ENCODE measurements at places on chromosomes 16 and 17. TPM values are rescaled to one million over a fixed set of nuclear protein-coding genes. Genes with fewer than 3 reads are reported as not detected.

The KRTAP4-5 gene
- total RNA-seq = not detected

The GDE1 gene
- 110 TPM for total RNA-seq

The MPO gene
- 0.42 TPM for total RNA-seq

The KCNAB3 gene
- total RNA-seq = 0.52 TPM

The CES5A gene
- total RNA-seq = not detected

DNA sequence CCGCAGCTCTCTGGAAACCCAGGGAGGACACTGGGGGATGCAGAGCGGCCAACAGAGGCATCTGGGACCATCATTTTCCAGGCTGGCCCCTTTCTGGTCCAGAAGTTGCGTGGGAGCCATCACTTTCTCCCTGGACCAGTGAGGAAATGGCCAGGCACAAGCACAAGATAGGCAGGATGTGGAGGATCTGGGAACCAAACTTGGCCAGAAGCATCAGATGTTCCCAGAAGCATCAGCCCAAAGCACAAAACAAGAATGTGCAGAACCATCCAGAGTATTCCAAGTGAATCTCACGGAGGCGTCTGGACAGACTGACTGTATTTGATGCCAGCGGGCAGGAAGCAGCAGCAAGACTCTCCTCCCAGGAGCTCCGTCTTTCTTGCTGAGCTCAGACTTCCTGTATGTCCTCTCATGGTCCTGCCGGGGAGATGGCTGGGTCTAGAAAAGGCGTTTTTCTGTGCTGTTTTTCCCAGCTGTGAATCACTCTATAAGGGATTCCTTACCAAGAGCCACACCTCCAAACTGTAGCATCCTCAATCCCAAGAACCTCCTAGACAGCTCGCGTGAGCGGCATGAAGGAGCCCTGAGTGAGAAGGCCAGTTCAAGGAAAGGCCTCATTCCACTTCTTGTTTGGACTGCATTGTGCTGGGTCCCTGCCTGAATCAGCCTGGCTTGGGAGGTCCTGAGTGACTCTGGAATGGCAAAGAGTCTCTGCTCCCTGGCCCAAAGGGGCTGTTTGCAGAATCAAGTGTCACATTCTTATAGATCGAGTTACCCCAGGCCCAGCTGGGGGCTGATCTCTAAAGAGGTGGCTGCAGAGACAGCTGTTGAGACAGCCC is 49.5 kb upstream of the MTSS2 start:
- DNase-seq = peak; percentile 59

GRCh38 chr16:11543661-11544393 is 42.9 kb downstream of the LITAF start:
- no peak for DNase-seq

DNA sequence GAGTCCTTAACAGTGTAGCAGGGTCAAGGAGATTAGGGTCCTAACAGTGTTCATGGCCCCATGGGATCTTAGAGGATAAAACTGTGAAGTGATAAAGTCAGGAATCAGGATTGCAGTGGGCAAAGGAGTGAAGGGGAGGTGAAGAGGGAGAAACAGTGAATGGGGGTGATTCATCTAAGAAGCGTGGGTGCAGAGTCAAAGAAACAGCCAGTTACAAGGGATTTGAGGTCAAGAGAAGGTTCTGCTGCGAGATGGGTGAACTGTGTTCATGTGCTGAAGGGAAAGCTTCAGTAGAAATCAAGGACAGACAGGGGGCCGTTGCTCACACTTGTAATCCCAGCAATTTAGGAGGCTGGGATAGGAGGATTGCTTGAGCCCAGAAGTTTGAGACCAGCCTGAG is 5.9 kb downstream of the GTF3C1 start:
- no peak for DNase-seq

DNA sequence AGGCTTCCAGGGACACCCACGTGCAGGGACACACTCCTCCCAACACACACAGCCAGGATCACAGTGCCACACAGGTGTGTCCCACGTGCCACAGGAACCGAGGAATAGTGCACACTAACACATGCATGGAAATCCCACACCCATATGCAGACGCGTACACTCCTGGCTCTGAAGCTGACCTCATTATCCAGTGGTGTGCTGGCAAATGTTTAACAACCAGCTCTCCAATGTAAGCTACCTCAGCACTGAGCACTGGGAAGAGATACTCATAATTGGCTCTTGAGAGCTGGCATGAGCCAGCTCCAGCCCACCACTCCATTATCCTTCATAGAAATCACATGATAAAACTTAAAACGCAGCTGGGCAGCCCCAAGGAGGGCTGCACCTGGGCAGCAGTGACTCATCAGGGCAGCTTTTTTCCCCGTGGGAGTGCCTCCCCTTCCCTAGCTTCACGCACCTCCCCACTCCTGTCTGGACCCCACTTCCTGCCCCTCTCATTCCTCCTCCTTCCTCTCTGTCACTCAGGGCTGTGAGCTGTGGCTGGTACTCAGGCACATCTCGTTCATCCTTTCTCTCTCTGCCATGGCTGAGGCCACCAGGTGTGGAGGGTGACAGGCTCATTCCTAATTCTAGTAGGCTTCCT is 14.9 kb upstream of the TBX21 start:
- no peak for DNase-seq

DNA sequence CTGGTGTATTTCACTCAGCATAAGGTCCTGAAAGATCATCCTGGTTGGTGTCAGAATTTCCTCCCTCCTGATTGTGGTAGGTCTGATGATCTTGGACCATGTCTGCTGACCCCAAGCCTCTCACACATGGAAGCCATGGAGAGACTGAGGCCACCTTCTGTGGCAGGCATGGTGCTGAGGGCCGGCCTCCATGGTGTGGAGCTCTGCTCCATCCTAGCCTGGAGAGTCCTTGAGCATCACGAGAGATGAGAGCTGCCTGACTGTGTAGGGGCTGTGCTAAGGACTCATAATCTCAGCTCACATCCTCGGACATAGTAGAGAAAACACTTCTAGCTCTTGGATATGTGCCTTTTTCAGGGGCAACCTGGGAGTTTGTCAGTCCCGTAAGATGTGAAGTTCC is 40.6 kb downstream of the MPRIP start:
- DNase-seq = no peak

GRCh38 chr16:82389956-82390650 is 220.1 kb upstream of the MPHOSPH6 start:
- no peak for DNase-seq

GRCh38 chr17:8859804-8860430 is 7.6 kb downstream of the PIK3R6 start:
- DNase-seq = no peak

GRCh38 chr17:3762922-3763776 is 37.8 kb downstream of the ITGAE start:
- DNase-seq = no peak

DNA sequence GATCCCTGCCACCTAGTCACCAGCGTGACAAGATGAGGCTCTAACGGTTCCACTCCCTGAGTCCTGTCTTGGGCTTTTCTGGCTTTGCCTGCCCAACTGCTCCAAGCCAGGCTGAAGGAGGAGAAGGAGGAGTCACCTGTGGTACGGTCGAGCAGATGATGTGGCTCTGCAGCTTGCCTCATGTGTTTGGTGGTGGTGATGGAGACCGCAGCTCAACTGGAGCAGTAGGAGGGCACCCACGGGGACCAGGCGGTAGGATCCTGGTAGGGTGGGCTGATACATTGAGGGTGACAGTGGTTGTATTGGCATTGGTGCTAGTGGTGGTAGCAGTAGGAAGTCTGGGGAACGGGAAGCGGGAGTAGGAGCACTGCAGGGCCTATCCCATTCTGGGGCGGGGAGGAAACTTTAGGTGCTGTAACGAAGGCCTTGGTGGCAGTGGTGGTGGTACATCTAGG is 202.8 kb upstream of the WSB1 start:
- DNase-seq = no peak

DNA sequence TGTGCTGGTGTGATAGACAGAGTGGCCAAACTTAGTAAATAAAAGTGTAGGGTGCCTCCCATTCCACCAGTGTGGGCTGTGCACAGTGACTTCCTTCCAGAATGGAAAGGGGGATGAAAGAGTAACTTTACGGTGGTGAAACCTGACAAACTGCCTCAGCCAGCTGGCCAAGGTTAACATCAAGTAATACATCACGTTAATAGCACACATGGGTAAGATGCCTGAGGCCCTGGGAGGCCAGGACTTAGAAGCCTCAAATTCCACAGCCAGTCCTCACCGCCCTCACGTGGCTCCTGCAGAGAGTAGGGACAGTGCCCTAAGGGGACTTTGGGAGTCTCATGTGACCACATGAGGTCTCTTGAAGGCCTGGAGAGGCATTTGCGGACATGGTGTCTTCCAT is 14.1 kb downstream of the RMI2 start:
- no peak for DNase-seq
